ENCODE measurements at places on chromosomes 2 and 18.

GRCh38 chr2:238216651-238217184 lies 13.2 kb upstream of the ILKAP start:
- DNase-seq, result no peak

DNA sequence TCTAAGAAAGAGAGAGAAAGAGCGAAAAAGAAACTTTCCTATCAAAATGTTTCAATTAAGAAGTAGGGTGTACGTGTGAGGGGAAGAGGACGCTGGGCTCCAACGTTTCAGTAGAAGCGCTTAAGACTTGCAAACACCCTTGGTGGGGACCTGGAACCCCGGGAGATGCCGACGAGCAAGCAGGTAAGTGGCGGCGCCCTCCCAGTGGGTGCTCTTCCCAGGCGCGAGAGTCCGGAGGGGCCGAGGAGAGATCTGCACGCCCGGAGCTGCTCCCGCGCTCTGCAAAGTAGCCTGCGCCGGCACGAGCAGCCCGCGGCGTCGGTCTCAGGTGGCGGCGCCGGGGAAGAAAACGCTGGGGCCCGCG lies 678 bp upstream of the OTX1 start:
- DNase-seq, result no peak

DNA sequence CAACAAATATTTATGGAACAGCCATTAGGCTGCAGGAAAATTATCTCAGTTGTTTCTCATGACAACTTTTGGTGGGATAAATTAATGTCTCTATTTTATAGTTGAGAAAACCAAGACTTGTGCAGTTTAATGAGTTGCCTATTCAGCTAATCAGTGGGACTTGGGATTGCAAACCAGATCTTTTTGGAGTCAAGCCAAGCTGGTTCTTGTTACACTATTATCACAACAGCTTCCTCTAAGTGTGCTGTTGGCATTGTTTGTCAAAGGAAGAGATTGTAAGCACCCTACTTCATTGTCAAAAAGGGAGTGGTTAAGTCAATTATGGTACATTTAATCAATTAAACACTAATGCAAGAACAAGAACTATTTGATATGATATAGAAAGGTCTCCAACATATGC lies 119.2 kb downstream of the PAX3 start:
- DNase-seq, result no peak

GRCh38 chr2:174553811-174554493 lies 43.7 kb downstream of the WIPF1 start:
- DNase-seq, result no peak

GRCh38 chr2:189348369-189348768 lies 92.9 kb upstream of the WDR75 start:
- DNase-seq, result no peak

- DNase-seq, result no peak
Observed at GRCh38 chr2:83742117-83742782, 716.8 kb downstream of the SUCLG1 start.

- no peak for DNase-seq
Observed at GRCh38 chr2:102081243-102081522, 61.4 kb upstream of the IL1R1 start.

GRCh38 chr18:79634593-79635426 lies 44.8 kb upstream of the CTDP1 start:
- no peak for DNase-seq

DNA sequence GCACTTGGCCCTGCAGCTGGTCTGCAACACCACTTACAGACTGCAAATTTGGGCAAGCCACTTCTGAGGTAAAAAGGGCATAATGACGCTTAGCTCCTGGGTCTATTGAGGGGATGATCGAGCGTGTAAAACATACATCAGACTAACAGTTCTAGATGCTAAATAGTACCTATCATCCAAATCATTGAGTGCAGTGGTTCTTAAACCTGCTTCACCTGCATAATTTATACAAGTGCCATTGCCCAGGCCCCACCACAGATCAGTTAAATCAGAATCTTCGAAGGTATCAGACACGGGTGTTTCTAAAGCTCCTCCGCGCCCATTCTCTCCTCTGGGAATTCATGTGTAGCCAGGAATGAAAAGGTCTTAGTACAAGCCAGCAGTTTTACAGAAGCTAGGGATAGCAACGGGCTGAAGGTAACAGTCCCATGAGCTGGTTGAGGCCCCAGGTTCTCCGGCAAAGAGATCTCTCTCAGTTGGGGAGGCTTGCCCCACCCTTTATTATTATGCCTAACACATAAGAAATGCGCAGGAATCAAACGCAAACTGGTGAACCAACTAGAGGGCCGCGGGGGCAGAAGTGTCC lies 737 bp upstream of the RNF181 start:
- no peak for DNase-seq

DNA sequence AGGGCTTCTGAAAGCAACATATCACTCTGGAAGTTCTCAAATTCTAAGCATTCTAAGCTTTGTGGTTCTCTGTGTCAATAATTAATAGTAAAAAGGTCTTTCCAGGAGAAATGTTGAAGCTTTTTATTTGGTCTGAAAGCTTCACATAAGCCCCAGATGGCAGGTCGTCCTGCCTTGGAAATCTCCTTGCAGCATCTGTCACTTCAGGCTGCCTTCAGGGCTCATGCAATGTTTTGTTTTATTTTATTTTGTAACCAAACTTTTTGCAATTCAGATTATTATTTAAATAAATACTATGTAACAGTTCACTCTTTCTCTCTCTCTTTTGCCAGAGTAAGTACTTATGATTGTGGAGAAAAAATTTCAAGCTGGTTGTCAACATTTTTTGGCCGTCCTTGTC lies 46.7 kb upstream of the FHOD3 start:
- DNase-seq, result no peak

Measured in activated CD4-positive, alpha-beta T cell treated with anti-CD3 and anti-CD28 coated beads, Interleukin-10, Interleukin-2, amounts not matched to agents 100 ng/mL and 50 ng/mL, durations not matched to agents 16 hours and 8 hours (primary cell).